ENCODE measurements at places on chromosomes 11 and 22.

DNA sequence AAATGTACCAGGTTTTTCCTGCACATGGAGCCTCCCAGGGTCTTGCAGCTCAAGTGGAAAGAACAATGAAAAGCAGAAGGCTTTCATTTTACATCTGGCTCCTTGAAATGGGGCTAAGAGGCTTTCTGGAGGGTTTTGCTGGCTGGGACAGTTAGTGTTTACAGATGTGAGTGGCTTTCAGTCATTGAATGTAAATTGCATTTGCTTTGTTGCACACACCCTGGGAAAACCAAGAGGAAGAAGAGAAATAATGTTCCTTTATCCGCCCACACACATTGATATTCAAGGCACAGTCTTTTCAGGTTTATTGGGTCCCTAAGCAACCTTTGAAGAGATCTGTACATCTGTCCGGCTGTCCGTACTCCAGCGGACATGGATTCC, 144.5 kb downstream of the SPON1 start:
- DNase-seq: no peak

- no peak for DNase-seq
These were observed 343.6 kb upstream of the MTNR1B start for GRCh38 chr11:92625894-92626293.

DNA sequence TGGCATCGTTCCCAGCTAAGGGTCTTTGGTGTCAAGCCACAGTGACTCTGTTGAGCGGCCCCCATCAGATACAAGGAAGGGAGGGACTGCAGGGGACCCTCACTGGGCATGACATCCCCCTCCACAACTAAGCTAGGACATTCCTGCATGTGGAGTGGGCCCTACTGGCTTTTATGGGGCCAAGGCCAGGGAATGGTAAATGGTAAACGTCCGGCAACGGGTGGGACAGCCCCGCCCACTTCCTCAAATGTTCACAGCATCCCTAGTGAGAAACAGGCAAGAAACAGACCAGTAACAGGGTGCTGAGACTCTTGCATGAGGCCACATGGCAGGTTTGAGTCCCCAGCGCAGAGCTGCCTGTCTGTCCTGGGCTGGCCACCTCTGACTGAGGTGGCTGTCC, 4.4 kb downstream of the TMPRSS6 start:
- no peak for DNase-seq

- no peak for DNase-seq
These were observed 48.7 kb upstream of the FDX1 start for GRCh38 chr11:110380836-110381622.

DNA sequence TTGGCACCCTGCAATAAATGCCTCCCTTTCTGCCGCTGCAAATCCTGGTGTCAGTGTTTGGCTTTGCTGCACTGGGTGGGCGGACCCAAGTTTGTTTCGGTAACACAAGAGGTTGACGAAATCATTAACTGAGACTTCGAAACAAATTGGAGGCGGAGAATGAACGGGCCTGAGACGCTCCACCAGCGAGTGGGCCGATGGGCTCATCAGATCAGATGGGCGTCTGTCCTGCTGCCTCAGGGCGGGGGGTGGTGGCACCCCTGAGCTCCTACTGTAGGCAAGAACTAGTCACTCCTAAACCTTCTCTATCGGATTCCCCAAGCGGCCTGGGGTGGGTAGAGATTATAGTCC, 918 bp upstream of the CAPN5 start:
- no peak for DNase-seq

GRCh38 chr22:47191671-47192650, 429.5 kb downstream of the TBC1D22A start:
- no peak for DNase-seq
